Spleen (tissue), 13 donors: ENCODE measurements at places on chromosomes 7 and 10.

GRCh38 chr7:92534572-92534971 is 6.0 kb downstream of the RBM48 start:
- peaks cover 100% of the 10 kb centered on the region for H3K36me3 ChIP-seq
- H3K27me3 ChIP-seq = no peaks in the 10 kb centered on the region
- no peak overlapping the region for H3K27ac ChIP-seq
- H3K4me1 ChIP-seq = peaks cover 7% of the 10 kb centered on the region

DNA sequence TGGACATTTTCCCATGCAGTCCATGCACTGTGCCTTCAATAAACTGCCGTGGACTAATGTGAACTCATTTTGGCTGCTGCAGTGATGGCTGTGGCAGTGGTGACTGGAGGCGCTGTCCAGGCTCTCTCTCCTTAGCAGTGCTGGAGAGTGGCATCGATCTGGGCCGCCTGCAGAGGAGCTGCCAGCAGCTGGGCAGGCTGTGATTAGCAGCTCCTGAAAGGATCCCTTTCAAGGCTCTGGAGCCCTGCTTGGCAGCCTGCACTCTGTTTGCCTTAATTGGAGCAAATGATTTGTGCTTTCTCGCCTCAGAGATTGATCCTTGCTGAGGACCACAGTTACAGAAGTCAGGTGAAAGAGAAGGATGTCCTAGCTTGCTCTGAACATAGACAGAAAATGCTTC is 130.1 kb upstream of the VWC2 start:
- no peaks in the 10 kb centered on the region for H3K36me3 ChIP-seq
- no peak for DNase-seq
- no peaks in the 10 kb centered on the region for H3K4me1 ChIP-seq
- H3K27ac ChIP-seq = no peak overlapping the region
- H3K4me3 ChIP-seq = no peak overlapping the region

- no peaks in the 10 kb centered on the region for H3K27me3 ChIP-seq
- H3K4me1 ChIP-seq = no peaks in the 10 kb centered on the region
- no peaks in the 10 kb centered on the region for H3K36me3 ChIP-seq
- DNase-seq = no peak
- H3K27ac ChIP-seq = no peak overlapping the region
Observed at GRCh38 chr10:131789516-131789915, 111.3 kb upstream of the PPP2R2D start.

GRCh38 chr7:74271742-74272141 is 17.5 kb upstream of the CLIP2 start:
- H3K4me1 ChIP-seq = peaks cover 36% of the 10 kb centered on the region
- H3K4me3 ChIP-seq = no peak overlapping the region
- H3K27me3 ChIP-seq = no peaks in the 10 kb centered on the region
- H3K36me3 ChIP-seq = no peaks in the 10 kb centered on the region

DNA sequence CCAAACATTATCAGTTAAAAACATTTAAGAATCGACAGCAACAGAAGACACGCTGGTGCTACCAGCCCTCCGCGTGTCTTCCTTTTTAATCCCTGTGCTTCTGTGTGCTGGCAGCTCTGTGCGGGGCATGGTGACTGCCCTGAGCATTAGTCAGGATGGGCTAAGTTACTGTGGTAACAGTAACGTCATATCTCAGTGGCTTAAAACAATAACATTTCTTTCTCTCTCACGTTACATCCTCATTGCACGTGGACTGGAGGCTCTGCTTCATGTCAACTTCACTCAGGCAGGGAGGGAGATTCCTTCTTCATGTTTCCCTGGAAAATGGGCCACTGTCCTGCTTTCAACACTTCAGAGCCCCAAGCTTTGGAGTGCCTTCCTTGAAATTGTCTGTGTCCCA is 378.5 kb downstream of the CCSER2 start:
- H3K4me3 ChIP-seq = no peak overlapping the region
- H3K27ac ChIP-seq = no peak overlapping the region
- H3K4me1 ChIP-seq = no peaks in the 10 kb centered on the region
- no peak for DNase-seq
- H3K36me3 ChIP-seq = no peaks in the 10 kb centered on the region

- H3K4me1 ChIP-seq = no peaks in the 10 kb centered on the region
- H3K27ac ChIP-seq = no peak overlapping the region
- peak; percentile 59 for DNase-seq
- no peak overlapping the region for H3K4me3 ChIP-seq
- H3K27me3 ChIP-seq = no peaks in the 10 kb centered on the region
Observed at GRCh38 chr10:129766611-129767550, 197.2 kb downstream of the EBF3 start.

- H3K27me3 ChIP-seq = no peaks in the 10 kb centered on the region
- no peak overlapping the region for H3K4me3 ChIP-seq
- no peaks in the 10 kb centered on the region for H3K36me3 ChIP-seq
Observed at GRCh38 chr10:79153745-79154144, 85.0 kb downstream of the ZMIZ1 start.

- H3K36me3 ChIP-seq = no peaks in the 10 kb centered on the region
- H3K4me1 ChIP-seq = no peaks in the 10 kb centered on the region
- H3K27me3 ChIP-seq = peaks cover 6% of the 10 kb centered on the region
- H3K4me3 ChIP-seq = no peak overlapping the region
- H3K27ac ChIP-seq = no peak overlapping the region
Observed at GRCh38 chr7:24477398-24478136, 95.7 kb upstream of the PALS2 start.
